ENCODE measurements at places on chromosomes 3 and 15. TPM values are rescaled to one million over a fixed set of nuclear protein-coding genes. Genes with fewer than 3 reads are reported as not detected.

DNA sequence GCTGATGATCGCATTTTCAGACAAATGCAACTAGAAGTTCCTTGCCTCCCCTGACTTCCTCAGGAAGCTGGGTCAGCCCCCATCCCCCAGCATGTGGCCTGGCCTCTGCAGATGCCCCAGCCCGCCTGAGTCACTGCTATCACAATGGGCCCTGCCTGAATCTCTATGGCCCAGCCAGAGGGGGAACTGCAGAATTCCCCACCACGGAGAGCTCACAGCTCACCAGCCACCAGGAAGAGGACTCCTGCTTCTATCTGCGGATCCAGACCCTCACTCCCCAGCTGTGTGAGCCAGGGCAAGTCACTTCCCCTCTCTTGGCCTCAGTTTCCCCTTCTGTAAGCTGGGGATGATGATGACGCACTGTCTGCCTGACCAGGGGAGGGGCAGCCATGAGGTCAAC lies 6.9 kb downstream of the PLXND1 start:
- peak; percentile 98 for DNase-seq

The SENP8 gene
- 1.0 TPM for total RNA-seq

- DNase-seq, result no peak
Observed at GRCh38 chr3:120428924-120429323, 21.9 kb downstream of the FSTL1 start.

DNA sequence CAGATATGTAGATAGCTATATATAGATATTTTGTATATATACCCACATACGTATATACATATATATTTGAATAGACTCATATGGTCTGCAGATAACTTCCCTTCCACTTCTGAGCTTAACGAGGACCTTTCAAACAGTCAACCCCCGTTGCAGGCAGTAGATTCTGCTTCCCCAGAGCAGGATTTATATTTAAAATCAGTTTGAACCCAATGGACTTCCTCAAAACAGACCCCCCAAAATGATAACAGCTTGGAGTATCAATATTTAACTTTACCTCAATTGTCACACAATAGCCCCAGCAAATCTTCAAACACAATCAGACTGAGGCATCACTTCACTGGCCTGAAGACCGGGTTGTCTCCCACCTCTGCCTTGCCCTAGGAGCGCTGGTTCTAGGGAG lies 218.3 kb downstream of the MEIS2 start:
- no peak for DNase-seq

The B4GALT4 gene
- 4.7 TPM for total RNA-seq

GRCh38 chr15:94383706-94384105 lies 152.3 kb downstream of the MCTP2 start:
- no peak for DNase-seq

GRCh38 chr3:189142527-189142926 lies 29.2 kb upstream of the TPRG1 start:
- DNase-seq, result no peak

DNA sequence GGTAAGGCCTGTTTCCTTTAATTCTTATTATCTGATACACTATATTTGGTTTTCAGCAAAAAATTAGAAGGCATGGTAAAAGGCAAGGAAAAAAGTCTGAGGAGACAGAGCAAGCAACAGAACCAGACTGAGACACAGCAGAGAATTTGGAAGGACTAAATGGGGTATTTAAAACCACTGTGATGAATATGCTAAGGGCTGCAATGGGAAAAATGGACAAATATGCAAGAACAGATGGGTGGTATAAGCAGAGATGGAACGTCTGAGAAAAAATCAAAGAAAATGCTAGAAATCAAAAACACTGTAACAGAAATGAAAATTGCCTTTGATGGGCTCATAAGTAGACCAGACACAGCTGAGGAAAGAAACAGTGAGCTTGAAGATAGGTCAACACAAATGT lies 50.8 kb upstream of the NSMCE3 start:
- DNase-seq, result no peak

The CHST2 gene
- 3.7 TPM for total RNA-seq

DNA sequence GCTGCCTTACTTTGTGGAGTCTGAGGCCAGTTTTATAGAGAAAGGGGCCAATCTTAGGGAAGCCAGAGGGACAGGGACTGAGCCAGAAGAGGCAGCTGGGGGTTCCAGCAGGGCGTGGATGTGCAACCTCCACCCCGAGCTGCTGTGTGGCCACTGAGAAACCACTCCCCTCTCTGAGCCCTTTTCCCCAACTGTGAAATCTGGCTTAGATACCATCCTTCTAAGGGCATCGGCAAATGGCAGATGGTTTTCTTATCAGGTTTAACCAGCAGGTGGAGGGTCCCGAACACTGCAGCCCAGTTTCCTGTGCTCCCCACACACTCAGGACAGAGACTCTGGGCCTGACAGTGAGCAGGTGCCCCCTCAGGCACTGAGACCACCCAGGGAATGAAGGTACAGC lies 55.8 kb upstream of the SLC6A6 start:
- DNase-seq, result no peak

DNA sequence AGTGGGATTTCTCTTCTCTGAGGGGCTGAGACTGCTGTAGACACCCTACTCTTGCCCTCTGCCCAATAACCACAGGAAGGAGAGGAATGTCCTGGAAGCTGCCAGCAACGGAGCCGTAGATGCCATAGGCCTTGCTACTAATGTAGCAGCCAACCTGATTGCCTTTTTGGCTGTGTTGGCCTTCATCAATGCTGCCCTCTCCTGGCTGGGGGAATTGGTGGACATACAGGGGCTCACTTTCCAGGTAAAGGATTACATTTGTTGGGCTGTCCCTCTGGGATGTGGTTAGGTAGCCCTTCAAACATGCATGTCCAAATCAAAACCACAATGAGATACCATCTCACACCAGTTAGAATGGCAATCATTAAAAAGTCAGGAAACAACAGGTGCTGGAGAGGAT lies 16.1 kb downstream of the SLC28A2 start:
- no peak for DNase-seq

DNA sequence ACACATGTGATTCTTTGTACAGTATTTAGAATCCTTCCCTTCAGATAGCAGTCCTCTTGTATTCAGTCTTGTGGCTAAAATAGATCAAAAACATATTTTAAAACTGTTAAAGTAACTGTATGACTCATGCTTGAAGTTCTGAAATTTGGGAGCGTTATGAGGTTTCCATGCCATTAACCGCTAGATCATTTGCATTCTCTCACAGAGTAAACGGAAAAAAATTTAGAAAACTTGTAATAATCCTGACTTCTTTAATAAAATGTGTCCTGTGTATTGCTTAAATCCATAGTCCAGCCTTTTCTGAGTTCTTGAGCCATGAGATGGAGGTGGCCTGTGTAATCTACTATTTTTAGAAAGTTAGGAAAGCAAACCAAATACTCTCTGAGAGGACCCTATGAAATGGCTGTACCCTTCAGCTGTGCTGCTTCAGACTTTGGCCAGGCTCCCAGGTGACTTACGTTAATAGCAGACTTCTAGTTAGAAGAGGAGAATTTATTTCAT lies 33.8 kb downstream of the MBNL1 start:
- no peak for DNase-seq
